Astrocyte (in vitro differentiated cells and primary cell): ENCODE measurements at places on chromosomes 1 and 21.

GRCh38 chr1:175538442-175538841 is 205.0 kb downstream of the TNR start:
- no peak for DNase-seq

DNA sequence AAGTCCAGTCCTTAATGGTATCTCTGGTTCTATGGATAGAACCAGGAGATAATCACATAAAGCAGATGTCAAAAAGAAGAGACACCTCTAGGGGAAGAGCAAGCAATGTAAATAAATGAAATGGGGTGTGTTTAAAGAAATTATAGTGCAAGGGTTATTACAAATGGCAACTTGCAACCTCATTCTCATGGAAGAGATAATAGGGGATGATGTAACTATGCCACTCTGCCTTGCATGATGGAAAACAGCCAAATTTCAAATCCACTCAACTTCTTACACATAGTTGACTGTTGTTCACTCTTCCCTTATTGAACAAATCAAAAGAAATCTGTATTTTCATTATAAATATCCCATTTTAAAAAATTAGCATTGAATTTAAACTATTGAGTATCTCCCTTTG is 274.0 kb upstream of the TMPRSS15 start:
- DNase-seq: no peak

DNA sequence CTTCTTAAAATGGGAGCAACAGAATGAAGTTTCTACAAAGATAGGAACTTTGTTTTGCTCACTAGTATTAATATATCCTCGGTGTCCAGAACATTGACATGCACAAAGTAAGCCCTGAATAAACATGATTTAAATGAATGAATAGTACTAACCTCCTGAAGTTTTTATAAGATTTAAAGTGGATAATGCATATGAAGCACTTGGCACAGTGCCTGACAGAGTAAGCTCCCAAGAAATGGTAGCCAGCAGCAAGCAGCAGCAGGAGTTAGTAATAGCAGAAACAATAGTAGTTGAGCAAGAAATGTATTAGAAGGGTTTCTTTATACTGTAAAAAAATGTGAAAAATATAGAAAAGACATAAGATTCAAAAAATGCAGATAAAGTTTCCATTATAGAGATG is 258.1 kb upstream of the C1orf87 start:
- DNase-seq: no peak

GRCh38 chr1:9294910-9295636 is 2.4 kb downstream of the SPSB1 start:
- peak; percentile 71 for DNase-seq

- DNase-seq: peak; percentile 16
These were observed 8.6 kb upstream of the MT1HL1 start for GRCh38 chr1:237012788-237013383.

- no peak for DNase-seq
These were observed 47.1 kb downstream of the DYRK1A start for GRCh38 chr21:37413553-37414291.

- DNase-seq: no peak
These were observed 156.5 kb downstream of the CASZ1 start for GRCh38 chr1:10639775-10640578.

DNA sequence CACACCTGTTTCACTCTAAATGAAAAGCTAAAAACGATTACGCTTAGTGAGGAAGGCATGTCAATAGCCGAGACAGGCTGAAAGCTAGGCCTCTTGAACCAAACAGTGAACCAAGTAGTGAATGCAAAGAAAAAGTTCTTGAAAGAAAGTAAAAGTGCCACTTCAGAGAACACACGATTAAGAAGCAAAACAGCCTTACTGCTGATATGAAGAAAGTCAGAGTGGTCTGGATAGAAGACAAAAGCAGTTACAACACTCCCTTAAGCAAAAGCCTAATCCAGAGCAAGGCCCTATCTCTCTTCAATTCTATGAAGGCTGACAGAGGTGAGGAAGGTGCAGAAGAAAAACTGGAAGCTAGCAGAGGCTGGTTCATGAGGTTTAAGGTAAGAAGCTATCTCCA is 130.7 kb downstream of the SIPA1L2 start:
- DNase-seq: no peak

DNA sequence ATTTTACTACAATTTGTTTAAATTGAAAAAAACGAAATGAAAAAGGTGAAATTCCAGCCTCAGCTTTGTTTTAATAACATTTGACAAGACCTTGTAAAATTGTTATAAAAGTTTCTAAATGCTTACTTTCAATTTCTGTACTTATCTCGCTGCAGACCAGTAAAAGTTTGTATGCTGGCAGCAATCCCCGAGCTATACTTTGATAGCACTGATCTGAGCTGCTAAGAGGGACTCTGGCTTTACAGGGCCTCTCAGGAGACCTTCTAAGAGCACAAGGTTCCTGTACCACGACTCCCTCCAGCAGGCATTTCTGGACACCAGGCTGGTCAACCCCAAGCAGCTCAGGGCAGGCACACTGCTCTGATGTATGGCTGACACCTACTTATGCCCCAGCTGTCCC is 13.1 kb downstream of the STMN1 start:
- DNase-seq: no peak

GRCh38 chr1:216532251-216532798 is 109.1 kb upstream of the USH2A start:
- DNase-seq: no peak

- peak; percentile 83 for DNase-seq
These were observed 98.5 kb downstream of the ASH1L start for GRCh38 chr1:155463865-155464650.

DNA sequence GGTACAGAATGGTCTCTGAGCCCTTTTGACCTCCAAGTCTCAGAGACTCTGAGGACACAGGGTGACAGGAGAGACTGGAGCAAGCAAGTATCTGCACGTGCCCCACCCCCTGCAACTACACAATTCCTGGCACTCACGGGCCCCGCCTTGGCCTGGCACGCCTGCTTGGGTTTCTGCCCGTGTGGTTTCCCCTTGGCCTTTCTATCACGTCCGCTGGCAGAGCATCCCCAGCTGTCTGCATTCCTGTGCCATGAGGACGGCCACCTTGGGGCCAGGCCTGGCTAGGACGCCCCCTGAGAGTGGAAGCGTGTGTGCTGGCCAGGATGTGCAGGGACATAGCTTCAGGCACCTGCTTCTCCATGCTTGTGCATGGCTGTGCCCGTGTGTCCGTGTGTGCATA is 14.3 kb upstream of the EDN2 start:
- DNase-seq: no peak

- no peak for DNase-seq
These were observed 484.1 kb upstream of the USP24 start for GRCh38 chr1:55699228-55699627.

DNA sequence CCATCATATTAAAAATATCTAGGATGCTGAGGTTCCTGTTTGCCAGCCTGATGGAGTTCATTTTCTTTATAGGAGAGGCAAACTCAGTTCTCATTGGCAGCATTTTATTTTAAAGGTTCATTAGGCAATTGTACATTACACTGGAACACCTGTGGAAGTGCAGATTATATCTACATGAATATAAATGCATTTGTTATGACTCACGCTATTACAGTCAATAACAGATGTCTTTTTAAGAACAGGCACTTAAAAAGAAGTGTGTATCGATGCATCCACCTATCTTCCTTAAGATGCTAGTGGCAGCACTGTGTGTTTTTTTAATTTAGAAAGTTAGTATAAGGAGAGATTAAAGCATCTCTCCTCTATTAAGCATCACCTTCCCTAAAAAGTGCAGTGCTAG is 276.5 kb downstream of the PRDM2 start:
- no peak for DNase-seq

GRCh38 chr21:41605178-41605933 is 97.4 kb upstream of the TMPRSS2 start:
- no peak for DNase-seq

DNA sequence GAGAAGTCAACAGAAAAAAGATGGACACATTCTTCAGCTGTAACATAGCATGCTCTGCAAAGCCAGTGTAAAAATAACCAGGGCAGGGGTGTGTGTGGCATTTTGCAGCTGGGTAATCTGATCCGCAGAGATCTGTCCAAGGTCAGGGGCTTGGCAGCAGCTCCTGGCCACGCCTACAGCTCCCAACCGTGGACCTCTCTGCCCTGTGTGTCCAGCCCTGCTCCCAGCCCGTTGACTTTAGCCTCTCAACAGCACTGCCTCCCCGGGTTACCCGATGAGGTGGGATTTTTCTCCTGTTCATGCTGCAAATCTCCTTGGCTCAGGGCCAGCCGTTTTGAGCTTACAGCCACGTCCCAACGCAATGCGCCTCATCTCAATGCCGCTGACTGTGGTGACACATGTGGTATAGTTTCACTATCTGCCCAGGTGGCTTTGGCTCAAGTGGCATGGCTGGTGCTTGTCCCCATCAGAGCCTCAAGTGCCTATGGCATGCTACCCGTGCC is 68.1 kb downstream of the VWA5B1 start:
- peak; percentile 47 for DNase-seq

DNA sequence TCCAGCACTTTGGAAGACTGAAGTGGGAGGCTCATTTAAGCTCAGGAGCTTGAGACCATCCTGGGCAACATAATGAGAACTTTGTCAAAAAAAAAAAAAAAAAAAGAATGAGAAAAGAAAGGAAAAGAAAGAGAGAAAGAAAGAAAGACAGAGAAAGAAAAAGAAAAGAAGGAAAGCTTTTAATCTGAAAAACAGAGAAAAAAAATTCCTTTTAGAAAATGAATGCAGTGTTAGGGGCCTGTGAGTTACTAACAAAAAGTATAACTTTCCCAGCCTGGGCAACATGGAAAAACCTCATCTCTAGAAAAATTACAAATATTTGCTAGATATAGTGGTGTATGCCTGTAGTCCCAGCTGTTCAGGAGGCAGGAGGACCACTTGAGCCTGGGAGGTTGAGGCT is 15.9 kb upstream of the SYDE2 start:
- no peak for DNase-seq

GRCh38 chr1:39409055-39409816 is 82.2 kb upstream of the BMP8A start:
- DNase-seq: no peak

DNA sequence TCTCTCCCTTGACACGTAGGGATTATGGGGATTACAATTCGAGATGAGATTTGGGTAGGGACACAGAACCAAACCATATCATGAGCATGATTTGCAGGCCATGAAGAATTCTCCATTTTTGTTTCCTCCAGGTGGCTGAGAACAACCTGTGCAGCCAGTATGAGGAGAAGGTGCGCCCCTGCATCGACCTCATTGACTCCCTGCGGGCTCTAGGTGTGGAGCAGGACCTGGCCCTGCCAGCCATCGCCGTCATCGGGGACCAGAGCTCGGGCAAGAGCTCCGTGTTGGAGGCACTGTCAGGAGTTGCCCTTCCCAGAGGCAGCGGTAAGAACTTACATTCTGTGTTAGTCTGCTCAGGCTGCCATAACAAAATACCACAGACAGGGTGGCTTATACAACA is 9.7 kb downstream of the MX1 start:
- no peak for DNase-seq

- no peak for DNase-seq
These were observed 51.3 kb downstream of the CAPN9 start for GRCh38 chr1:230798491-230798890.

- DNase-seq: no peak
These were observed 31.0 kb upstream of the LHX4 start for GRCh38 chr1:180199018-180199417.

DNA sequence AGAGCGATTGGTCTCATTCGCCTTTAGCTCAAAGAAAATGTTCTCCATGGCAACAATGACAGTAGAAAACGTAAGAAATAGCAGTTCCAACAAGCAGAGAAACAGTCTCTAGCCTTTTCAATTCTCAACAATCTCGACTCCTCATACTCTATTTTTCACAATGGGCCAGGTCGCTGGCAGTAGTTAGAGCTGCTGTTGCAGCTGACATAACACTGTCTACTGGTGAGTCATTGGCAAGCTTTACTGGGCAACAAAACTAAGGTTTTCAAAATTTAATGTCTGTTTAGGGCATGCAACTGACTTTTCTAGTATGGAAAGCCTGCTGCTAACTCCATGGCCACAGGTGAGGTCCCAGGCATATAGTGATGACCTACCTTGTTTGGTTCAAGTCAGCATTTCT is 221.1 kb upstream of the KAZN start:
- DNase-seq: peak; percentile 55

DNA sequence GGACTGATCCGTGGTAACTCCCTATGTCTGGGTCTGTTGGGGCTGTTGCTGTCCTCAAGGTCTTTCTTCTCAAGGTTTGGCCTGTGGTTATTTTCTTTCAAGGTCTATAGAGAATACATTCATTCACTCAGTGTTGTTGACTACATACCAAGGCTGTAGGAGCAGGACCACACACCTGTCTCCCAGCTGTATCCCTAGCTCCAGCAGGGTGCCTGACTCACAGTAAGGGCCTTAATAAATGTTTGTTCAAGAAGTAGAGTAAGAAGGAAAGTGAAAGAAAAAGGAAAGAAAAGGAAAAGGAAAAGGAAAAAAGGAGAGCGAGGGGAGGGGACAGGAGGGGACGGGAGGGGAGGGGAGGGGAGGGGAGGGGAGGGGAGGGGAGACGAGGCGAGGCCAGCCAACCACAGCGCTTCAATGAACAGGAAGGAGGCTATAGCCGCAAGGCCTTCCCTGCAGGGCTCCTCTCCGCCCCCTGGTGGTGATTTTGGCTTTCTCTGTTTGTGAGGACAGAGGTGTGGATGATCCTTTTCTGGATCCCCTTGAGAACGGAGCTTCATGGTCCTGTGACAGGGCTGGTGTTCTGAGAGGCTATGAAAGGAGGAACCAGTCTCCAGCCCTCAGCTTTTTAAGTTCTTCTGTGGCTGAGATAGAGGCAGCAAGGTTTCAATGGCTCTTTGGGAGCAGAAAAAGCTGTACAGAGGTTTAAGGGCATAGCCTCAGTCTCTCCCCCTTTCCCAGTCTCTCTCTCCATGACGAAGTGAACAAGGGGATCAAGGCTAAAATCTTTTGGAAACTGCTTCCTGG is 30.6 kb upstream of the LCE5A start:
- no peak for DNase-seq

DNA sequence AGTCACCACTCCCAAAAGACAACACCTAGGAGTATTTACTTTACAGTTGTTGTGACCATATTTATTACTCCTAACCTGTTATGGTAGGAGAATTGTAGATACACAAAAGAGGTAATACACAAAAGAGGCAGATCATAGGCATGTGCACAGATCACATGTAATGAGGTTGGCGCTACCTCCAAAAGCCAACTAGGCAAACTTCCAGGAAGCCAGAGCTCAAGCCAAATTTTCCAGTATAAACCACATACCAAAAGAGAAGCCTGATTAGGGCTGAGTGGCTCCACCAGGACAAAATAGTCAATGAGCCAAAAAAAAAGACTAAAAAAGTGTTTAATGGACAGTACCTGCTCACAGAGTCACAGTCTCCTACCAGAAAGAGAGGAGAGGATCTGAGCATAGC is 195.0 kb upstream of the PBX1 start:
- no peak for DNase-seq

- DNase-seq: peak; percentile 91
These were observed 596.3 kb downstream of the KIF26B start for GRCh38 chr1:245751116-245751515.

GRCh38 chr1:67889953-67890567 is 56.8 kb upstream of the GNG12 start:
- DNase-seq: peak; percentile 95

- DNase-seq: no peak
These were observed 1.2 kb downstream of the RUNX3 start for GRCh38 chr1:24928689-24929397.
